ENCODE measurements at places on chromosomes 2 and 18.

- DNase-seq, result no peak
Observed at GRCh38 chr2:203612246-203612645, 77.1 kb upstream of the RAPH1 start.

- DNase-seq, result peak; percentile 25
Observed at GRCh38 chr2:190277234-190278112, 42.2 kb downstream of the HIBCH start.

DNA sequence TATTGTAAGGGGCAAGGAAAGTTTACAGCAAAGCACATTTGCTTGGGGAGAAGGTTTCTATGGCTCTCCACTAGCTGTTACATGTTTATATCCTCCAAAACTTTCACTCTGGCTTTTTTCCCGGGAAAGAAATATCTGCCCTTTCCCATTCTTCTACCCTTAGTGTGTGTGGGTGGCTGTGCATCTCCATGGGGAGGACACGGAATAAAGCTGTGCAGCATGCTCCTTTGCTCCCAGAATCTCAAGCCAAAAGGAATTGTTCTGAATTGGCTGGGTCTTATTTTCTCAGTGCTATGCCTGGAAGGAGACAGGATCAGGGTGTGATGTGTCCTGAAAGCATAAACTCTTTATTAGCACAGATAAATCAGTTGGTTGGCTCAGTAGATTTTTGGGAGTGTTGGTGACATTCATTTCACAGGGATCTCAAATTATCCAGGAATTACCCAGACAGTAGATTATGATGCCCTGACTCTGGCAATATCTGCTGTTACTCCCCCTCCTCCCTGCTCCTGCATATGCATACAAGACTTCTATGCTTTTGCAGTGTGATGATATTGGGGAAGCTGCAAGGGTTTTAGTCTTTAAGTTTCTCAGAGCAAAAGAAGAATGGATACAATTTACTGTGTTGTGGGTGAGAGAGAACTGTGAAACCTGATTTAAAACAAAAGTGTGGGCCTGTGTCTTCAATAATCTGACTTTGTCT, 63.1 kb downstream of the PARD3B start:
- no peak for DNase-seq

- no peak for DNase-seq
Observed at GRCh38 chr2:73700131-73700611, 37.0 kb downstream of the TPRKB start.

DNA sequence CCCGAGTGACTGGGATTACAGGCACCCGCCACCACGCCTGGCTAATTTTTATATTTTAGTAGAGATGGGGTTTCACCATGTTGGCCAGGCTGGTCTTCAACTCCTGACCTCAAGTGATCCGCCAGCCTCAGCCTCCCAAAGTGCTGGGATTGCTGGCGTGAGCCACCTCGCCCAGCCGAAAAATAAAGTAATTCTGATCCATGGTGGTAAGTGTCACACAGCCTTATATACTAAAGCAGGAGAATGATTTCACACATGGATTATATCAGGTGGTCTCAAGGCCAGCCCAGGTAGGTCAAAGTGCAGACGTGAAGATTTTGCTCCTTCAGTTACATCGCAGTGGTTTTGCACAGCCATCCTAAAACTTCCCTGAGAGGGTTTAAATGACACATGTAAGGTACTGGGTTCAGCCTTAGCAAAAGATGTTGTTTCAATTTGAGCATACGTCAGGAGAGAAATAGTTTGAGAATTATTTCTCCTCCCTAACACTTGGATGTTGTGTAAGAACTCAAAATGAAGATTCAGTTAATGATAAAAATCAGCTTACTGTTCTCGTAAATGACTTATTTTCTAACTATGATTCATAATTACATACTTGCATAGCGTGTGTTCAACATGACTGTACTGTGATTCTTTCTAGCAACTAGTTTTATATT, 93.0 kb upstream of the SLC39A10 start:
- no peak for DNase-seq

- no peak for DNase-seq
Observed at GRCh38 chr2:150162241-150162942, 325.1 kb downstream of the RND3 start.

- DNase-seq, result no peak
Observed at GRCh38 chr2:187461294-187462261, 13.5 kb upstream of the CALCRL start.

GRCh38 chr2:183610724-183611123, 486.5 kb downstream of the NUP35 start:
- no peak for DNase-seq

GRCh38 chr18:63410792-63411191, 11.5 kb downstream of the VPS4B start:
- no peak for DNase-seq

- no peak for DNase-seq
Observed at GRCh38 chr2:174688079-174688478, 76.2 kb downstream of the CHRNA1 start.
